Activated naive CD4-positive, alpha-beta T cell treated with Interleukin-2 at 50 U/mL for 16 hours (primary cell): ENCODE measurements at places on chromosomes 4 and X.
A peak's percentile ranks its signal among the peaks of the same experiment; 100 is the strongest.

DNA sequence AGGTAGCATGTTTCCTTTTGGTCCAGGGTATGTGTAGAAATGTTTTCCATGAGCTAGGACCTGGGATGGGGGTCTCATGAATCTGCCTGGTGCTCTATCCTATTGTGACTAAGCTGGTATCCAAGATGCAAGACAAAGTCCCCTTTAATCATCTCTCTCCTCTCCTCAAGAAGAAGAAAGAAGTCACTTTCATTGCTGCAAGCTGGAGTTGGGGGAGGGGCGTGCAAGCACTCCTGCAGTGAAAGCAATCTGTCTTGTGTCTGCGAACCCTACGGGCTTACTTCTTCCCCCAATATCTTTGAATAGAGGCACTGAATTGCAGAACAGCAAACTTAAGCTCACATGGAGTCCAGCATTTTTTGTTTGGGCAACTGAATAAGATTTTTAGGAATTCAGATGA lies 27.2 kb upstream of the GRPR start:
- DNase-seq, result no peak

GRCh38 chr4:188053302-188053701 lies 56.1 kb downstream of the TRIML2 start:
- no peak for DNase-seq

DNA sequence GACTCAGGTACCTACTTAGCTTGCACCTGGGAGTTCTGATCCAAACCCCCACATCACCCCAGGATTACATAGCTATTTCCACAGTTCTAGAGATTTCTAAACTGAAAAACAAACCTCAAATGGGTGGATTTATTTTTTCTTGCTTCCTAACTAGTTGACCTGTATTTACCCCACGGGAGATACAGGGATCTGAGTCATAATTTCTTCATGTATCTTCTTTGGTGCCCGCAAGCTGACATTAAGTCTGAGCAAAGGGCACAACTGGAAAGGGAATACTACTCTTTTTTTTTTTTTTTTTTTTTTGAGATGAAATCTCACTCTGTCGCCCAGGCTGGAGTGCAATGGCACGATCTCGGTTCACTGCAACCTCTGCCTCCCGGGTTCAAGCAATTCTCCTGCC lies 10.0 kb upstream of the ELOVL6 start:
- no peak for DNase-seq

GRCh38 chr4:78754872-78755271 lies 21.3 kb upstream of the BMP2K start:
- no peak for DNase-seq

DNA sequence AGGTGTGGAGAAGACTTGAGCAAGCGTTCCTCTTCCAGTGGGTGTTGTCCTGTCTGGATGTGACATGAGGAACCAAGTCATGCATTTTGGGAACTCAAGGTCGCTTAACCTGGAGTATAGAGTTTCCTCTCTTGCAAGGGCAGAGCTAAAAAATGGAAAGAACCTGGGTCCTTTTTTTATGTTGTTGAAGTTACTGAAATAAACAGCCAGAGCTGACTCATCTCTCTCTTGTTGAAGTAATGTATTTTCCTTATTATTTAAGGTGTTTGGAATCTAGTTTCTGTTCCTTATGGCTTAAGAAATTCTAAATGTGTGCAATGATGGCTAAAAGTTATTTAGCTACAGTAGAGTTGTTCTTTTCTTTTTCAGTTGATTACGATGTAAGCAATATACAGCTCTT lies 314.5 kb downstream of the CAMK2D start:
- DNase-seq, result no peak

DNA sequence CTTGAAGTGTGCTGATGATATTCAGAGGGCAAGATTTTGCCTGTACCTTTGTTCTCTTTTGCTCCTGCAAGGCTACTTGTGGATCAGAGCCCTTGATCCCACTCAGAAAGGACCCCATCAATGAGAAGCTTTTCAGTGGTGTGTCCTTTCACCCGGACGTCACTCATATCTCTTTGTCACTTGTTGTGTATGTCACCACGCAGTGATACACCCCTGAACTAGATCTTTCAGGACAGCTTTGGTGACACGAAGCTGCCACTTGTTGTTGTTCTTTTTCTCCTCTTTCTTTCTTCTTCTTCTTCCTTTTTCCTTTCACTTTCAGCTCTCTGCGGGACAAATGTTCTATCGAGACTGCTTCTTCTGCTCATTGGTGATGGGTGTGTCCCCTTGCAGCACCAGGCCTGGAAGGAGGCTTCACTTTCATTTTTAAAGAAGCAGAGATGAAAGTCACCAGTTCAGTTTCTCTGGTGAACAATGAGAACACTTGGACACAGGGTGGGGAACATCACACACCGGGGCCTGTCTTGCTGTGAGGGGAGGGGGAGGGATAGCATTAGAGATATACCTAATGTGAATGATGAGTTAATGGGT lies 83.6 kb downstream of the NBDY start:
- no peak for DNase-seq

DNA sequence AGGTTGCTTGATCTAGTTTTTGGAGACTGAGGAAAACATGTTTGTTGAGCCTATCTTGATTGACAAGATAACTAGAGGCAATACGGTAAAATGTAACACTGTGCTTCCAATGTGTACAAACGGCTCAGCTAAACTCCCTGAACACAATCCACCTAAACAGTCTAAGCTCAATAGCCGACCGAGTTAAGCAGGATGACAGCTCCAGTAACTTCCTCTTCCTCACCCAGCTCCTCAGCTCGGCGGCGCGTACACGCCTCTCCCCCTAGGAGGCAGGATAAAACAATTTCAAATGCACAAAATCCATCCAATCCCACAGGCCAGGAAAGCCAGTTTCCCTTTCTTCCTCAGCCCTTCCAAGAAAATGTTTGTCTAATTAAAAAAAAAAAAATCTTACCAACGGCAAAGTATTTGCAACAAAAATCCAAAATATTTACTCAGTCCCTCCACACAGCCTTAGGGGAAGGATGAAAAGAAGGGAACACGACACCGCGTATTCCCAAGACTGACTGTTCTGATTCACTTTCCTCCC lies 1.0 kb downstream of the CNOT6L start:
- peak; percentile 45 for DNase-seq

DNA sequence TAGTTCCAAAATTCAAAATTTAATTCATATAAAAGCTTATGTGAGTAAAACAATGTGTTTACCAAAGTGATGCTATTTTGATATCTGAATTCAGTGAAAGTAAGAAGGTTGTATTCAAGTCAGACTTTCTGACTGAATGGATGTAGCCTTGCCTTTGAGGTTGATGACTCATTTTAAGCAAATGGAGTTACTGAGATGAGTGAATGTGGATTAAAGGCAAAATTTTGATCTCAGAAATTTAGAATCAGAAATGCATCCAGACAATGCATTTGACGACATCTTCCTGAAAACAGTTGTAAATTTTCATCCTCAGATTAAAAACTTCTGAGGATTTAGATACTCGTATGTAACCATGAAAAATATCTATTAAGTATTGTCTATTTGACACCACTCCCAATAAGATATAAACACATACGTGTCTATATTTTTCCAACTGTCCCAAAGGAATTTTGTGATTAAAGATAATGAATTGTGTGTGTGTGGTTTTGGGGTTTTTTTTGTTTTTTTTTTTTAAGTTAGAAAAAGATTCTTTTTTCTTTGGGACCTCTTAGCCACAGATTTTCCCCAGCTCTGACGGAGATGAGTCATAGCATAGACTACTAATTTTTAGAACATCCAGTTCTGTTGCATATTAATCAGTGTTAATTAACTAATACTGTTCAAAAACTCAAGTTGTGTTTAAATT lies 34.4 kb downstream of the NFKB1 start:
- no peak for DNase-seq

- peak; percentile 59 for DNase-seq
Observed at GRCh38 chrX:47831788-47832187, 4.9 kb upstream of the ZNF81 start.
